ENCODE measurements at places on chromosomes 12 and 14.

GRCh38 chr14:71891185-71891584, 41.0 kb upstream of the RGS6 start:
- DNase-seq = no peak

GRCh38 chr12:76738824-76739579, 24.9 kb upstream of the ZDHHC17 start:
- DNase-seq = no peak

DNA sequence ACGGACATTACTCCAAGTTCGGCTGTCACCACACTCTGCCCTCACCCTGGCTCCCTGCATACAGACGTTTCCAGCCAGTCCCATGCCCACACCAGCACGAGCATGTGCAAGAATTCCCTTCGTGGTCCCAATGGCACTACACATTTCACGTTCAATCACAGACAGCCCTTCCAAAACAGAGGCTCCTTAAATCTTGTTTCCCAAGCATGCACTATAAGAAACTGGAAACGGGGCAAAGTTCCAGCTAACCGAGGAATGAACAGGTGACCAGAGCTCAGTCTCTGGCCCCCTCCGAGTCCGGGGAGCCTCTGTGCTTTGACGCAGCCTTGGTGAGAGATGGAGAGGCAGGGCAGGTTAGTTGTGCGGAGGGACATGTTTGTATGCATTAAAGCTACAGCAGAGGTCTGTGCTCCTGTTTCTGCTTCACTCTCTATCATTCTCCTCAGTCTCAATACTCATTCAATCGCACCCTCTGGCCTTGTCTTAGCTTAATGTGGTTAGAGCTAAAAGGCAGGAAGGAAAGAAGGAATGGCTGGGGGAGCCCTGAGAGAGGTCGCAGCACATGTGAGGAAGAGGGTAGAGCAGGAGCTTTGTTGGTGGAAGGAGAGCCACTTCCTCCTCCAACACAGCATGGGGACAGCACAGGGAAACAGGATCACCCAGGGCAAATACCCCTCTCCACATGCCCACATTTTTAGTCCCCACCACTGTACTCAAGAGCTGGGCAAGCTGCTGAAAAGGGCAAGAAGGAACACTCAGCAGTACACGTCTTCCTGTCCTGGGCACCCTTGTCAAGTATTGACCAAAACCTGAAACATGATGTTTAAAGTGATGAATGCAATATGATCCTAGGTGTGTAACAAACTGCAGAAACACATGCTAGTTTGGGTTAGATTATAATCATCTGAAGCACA, 12.2 kb upstream of the SELPLG start:
- DNase-seq = no peak

DNA sequence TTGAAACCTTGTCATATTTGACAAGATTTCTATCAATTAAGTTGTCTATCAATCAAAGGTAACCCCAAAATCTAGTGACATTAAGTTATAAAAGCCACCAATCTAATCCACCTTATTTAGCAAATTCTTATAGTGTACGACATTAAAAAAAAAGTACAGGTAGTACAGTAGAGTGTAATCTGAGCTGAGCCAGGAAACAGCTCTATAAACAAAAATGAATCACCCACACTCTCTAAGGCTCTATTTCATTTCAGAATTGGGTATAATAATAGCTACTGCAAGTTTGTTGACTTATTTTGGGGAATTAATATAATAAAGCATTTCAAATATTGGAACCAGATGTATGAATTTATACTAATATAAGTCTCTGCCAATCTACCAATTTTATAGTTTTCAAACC, 342.4 kb upstream of the FLRT2 start:
- no peak for DNase-seq

GRCh38 chr12:117890137-117890536, 78.7 kb downstream of the KSR2 start:
- no peak for DNase-seq

DNA sequence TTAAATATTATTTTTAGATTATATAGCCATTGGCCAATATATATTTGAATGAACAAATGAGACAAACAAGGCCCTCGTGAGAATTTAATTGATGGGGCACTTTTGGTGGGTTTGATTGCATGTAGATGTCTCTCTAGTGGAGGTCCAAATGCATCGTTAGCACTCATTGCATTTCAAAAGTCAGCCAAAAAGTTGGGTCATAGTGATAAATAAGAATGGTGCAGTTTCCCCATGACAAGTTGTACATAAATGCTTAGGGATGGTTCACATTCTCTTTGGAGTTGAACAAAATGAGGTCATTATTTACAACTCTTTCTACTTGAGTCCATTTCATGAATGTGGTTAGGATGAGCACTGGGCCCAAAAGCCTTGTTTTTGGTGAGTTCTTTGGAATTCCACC, 1.0 kb downstream of the BEST3 start:
- no peak for DNase-seq

DNA sequence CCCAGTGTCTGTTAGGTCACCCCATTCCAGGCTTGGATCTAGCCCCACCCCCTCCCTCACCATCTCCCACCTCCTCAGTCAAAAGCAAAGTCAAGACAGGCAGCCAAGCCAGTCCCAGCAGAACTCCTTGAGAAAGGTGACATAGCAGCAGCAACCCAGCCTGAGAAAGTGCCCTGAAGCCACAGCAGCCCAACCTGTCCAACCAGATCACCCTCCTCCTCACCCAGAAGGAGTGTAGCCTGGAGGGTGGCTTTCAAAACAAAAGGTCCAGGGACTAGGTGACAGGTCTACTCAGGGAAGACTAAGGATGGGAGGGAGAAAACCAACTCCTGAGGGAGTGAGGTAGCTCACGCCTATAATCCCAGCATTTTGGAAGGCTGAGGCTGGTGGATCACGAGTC, 5.2 kb downstream of the RAB15 start:
- DNase-seq = no peak

- no peak for DNase-seq
These were observed 243.7 kb downstream of the SLC16A7 start for GRCh38 chr12:59839514-59839913.

Measured in effector memory CD4-positive, alpha-beta T cell (primary cell).